ENCODE measurements at places on chromosomes 5 and 9.
A peak's percentile ranks its signal among the peaks of the same experiment; 100 is the strongest.

GRCh38 chr5:58294598-58295305 lies 165.1 kb downstream of the PLK2 start:
- DNase-seq = peak; percentile 15

GRCh38 chr9:15086156-15086763 lies 176.0 kb upstream of the FREM1 start:
- no peak for DNase-seq

DNA sequence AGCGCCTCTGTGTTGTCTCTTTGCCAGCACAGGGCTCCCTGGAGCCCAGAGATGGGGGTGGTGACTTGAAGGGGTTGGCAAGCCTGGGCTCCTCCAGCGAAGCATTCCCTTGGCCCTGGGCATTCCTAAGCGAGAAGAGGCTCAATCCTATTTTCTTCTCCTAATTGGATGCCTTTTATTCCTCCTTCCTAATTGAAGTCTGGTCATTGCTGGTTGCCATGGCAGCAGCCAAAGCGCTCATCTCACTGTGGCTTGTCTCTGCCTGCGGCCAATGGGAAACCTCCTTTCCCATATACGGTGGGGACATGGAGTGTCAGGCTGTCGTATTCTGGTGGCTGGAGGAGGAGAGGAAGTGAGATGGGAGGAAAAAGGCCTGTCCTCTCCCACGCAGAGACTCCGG lies 52.3 kb upstream of the RARS1 start:
- DNase-seq = no peak

DNA sequence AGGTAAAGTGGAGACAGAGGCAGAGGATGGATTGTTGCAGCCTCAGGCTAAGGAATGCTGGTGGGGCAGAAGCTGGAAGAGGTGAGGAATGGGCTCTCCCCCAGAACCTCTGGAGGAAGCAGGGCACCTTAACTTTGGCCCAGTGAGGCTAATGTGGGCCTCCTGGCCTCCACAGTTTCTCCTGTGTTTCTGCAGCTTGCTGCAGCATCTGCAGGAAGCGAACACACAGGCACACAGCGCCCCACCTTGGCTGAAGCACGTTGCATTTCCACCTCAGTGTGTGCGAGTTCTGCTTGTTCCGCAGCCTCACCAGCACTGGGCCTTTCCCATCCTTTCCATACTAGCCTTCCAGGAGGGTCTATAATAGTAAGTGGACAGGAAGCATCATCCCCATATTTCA lies 27.2 kb upstream of the ASS1 start:
- DNase-seq = no peak

DNA sequence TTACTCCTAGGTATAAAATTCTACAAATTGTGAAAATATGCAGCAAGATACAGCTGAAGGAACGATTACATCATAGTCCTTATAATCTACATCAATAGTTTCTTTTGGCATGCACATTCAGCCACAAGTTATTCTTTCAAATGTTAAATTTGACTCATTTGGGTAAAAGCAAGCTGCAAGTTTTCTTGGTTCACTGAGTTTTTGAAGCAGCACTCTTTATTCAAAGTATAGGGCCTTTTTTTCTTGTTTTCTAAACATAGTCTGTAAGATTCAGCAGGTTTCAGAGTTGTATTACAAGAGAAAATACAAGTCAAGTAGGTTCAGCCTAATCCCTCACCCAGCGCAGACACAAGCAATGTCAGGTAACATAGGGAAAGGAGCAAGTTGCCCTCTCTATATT lies 981.5 kb downstream of the PTPRD start:
- no peak for DNase-seq

- DNase-seq = no peak
Observed at GRCh38 chr9:69623276-69623675, 48.9 kb downstream of the APBA1 start.

DNA sequence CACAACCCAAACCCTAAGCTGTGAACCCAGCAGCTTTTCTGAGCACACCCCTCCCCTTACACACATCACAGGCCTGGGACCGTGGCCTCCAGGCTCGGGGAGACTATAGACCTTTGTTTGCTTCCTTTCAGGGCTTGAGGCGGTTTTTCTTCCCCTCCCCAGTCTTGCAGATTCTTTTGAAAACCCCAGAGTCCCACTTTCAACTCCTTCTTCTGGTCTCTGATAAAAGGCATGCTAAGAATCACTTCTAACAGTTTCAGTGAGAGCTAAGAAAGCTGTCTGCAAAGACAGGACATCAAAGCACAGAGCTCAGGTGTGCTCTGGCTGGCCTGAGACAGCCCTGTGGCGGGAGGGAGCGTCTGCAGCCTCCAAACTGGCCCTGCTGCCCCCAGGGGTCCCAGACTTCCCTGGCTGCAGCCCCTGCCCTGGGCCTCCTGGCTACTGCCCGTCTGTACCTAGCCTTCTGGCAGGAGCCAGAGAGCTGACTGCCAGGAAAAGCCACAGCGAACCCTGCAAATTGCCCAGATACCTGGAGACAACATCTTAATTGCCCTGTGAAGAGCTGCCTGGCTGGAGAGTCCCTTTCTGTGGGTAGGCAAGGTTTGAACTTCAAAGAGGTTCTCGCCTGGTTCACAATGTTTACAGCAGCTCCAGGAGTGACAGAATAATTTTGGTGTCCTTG lies 138.9 kb downstream of the GADD45G start:
- no peak for DNase-seq

GRCh38 chr5:150589862-150590601 lies 50.4 kb upstream of the SYNPO start:
- DNase-seq = peak; percentile 45

DNA sequence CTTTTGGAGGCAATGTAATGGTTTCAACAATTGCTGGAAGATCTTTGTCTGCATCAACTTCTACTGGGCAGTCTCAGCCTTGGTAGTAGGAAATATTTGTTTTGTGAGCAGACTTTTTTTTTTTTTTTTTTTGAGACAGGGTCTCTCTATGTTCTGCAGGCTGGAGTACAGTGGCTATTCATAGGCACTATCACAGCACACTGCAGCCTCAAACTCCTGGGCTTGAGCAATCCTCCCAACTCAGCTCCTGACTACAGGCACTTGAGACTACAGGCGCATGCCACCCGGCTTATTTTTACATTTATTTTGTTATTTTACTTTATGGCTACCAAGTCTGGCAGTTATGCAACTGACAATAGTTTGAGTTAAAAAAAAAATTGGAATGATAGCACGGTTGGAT lies 187.3 kb downstream of the SNX18 start:
- no peak for DNase-seq

GRCh38 chr5:55440188-55440646 lies 94.5 kb downstream of the PLPP1 start:
- DNase-seq = no peak

GRCh38 chr5:174832811-174833210 lies 108.4 kb downstream of the MSX2 start:
- no peak for DNase-seq

DNA sequence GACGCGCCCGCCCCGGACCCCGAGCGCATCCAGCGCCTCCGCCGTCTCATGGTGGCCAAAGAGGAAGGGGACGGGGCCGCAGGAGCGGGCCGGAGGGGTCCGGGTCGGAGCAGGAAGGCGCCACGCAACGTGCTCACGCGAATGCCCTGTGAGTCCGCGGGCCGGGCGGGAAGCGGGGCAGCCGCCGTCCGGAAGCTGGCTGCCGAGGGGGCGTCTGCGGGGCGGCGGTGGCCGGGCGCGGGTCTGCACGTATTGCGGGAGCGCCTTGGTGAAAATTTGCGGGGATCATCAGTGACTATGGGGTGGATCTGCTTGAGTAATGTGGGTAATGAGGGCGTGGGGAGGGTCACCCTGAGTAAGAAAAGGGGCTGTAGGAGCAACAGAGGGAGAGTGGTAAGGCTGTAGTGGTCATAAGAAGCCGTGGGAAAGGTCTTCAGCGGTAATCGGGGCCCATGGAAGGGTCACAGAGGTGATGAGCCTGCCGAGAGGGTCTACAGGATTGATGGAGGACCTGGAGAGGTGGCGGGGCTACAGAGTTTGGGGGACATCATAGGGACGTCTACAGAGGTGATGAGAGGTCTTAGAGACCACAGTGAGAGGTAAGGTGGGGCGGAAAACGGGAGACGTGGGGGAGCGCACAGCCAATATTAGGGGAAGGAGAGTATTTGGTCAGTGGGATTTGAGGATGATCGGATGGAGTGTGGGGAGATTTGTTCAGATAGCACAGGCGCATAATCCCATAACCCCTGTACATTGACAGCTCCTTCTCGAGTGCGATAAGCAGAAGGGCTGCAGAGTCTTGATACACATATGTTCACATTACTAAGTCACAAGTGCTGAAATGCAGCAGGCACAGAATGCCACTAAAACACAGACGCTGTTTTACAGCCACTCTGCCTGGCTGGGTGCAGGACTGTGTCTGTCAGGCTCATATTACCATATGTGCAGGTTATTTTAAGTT lies 819 bp downstream of the LSM11 start:
- peak; percentile 42 for DNase-seq

DNA sequence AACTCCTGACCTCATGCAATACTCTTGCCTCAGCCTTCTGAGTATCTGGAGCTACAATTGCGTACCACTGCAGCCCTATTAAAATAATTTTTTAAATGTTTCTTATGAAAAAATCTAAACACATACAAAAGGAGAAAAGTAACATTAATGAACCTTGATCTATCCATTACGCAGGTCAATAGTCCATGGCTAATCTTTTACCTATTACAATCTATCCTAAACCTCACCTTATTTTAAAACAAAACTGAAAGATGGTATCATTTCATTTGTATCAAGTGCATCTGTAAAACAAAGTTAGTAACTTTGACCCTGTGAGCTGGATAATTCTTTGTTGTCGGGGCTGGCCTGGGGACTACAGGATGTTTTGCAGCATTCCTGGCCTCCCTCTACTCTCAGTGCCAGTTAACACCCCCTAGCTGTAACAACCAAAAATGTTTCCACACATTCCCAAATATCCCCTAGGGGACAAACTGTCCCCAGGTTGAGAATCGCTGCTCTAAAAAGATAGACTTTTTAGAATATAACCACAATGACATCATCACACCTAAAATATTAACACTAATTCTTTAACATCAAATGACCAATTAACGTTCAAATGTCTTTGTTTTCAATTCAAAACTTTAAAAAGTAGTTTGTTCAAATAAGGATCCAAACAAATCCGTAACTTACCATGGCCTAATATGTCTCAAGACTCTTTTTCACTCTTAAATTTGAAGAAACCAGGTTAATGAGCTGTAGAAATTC lies 54.8 kb downstream of the RNF38 start:
- DNase-seq = peak; percentile 26

DNA sequence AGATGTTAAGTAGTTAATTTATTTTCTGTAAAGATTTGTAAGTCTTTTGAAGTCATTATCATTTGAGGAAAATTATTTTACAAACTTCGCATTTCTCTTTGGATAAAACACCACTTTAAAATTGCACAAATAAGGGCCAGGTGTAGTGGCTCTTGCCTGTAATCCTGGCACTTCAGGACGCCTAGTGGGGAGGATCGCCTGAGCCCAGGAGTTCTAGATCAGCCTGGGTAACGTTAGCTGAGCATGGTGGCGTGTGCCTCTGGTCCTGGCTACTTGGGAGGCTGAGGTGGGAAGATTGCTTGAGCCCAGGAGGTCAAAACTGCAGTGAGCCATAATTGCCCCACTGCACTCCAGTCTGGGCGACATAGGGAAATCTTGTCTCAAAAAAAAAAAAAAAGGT lies 185.5 kb downstream of the KDM4C start:
- no peak for DNase-seq

DNA sequence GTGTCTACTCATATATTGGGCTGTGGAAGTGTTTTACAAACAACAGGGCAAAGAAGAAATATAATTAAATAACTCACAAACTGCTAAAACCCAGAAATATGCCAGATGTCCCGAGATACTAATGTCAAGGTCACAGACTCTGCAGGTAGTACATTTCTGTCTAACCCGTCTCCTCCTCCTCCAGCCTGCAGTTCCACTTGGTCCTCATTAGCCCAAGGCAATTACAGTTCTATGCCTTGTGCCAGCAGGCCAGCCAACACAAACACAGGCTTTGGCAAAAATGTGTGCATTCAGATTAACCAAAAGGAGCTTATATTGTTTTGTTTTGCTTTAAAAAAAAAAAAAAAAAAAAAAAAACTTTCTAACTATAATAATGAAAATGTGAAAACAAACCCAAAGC lies 148.8 kb downstream of the MYO10 start:
- DNase-seq = no peak

Data from endothelial cell (in vitro differentiated cells).